Activated T-helper 9 cell treated with anti-CD3 and anti-CD28 coated beads, Interleukin-2, amount 50 U/mL, for 16 hours (primary cell): ENCODE measurements at places on chromosomes 3 and 15.

- DNase-seq = no peak
Measured at GRCh38 chr3:51717947-51718346, 11.1 kb downstream of the GRM2 start.

GRCh38 chr3:108029466-108029865 is 61.4 kb downstream of the CD47 start:
- DNase-seq = no peak

- DNase-seq = no peak
Measured at GRCh38 chr3:184761075-184761841, 49.4 kb upstream of the MAGEF1 start.

GRCh38 chr15:51766341-51766740 is 14.9 kb downstream of the TMOD2 start:
- no peak for DNase-seq

DNA sequence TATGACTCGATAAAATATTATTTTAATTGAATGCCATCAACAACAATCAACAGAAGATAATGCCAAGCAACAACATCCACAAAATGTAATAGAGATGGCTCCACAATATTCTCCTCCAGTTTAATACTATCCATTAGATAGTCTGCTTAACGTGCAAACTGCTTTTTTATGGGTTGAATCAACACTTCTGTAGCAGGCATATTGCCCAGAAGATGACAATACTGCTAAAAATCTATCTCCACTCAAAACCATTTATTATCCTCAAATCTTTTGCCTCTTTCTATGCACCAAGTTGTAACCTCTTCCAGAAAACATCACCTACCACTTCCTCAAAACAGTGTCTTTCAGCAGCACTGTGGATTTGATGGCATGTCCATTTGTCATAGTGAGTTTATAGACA is 295.7 kb upstream of the LMCD1 start:
- DNase-seq = no peak

DNA sequence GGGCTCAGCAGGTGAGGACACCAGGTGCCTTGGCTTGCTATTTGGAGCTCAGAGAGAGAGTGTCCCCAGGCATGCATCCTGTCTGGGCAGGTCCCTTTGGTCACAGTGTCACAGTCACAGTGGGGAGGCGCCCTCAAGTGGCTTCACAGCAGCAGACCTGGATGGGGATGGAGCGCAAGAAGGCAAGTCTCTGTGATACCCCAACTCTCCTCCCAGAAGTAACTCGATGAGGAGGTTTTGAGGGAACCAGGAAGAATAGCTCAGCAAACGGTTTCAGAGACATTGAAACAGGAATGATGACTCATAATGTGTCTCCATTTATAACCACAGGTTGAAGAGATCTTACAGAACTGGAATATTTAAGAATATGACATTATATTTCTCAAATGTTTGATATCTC is 66.5 kb upstream of the SH3GL3 start:
- no peak for DNase-seq

DNA sequence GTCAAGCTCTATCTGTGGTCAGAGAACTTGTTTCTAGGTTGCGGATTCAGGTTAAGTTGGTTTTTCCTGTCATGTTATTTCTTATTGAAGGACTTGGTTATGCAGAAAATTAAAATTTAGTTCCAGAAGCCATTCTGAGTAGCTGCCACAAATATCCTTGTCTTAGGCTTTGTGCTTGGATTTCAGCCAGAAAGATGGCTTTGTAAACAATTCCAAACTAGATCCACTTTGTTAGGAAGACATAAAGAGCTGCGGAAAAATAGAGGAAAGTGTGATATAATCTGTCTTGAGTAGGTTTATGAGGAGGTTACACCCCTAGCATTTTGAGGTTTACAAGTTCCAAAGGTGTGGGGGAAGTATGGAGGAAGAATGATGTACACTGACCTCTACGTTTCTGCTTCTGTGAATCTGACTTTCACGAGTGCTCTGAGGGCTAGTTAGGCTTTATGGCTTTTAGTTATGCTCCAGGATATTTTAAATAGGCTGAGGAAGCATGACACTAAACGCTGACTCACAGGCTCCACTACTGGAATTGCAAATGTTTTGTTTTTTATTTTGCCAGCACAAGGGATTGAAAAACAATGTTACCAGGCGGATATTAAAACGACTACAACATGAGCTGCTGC is 46.3 kb upstream of the UTS2B start:
- DNase-seq = no peak

DNA sequence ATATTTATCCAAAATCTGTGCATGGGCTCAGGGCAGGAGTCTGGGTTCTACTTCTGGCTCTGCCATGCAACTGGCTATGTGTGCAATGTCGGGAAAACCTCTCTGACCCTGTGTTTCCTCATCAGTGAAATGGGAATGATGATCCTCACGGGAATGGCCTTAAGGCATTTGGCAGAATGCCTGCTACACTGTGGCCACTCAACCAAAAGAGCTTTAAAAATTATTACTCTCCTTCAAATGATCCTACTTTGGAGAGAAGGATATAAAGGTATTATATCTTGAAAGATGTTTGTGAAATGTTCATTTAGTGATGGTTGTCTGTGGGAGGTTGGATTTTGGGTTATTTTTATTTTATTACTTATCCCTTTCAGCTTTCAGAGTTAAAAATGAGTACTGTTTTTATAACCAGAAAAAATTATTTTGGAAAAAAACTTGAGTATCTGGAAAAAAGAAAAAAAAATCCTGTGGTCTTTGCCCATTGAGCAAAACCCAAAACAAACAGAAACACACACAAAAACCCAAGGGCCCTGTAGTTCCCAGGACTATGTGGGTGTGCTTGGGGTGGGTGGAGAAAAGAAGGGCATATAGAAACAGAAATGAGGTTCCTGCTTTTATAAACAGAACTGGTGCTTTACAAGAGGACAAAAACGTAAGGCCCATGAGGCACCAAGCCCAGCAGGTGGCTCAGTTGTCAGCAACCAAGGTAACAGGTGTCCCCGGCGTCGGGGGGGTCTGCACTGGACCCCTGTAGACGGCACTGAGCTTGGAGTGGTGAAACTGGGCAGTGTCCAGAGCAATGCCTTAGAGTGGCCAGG is 22.0 kb downstream of the RGMA start:
- DNase-seq = no peak

GRCh38 chr3:46029953-46030543 is 2.8 kb upstream of the XCR1 start:
- no peak for DNase-seq
